ENCODE measurements at places on chromosomes 13 and 19. TPM values are rescaled to one million over a fixed set of nuclear protein-coding genes. Genes with fewer than 3 reads are reported as not detected.

PLPPR3 gene
- 5.1 TPM for total RNA-seq

ZNF135 gene
- total RNA-seq: not detected

ZNF563 gene
- total RNA-seq: not detected

ADGRE1 gene
- 4.7 TPM for total RNA-seq

FUT1 gene
- 0.11 TPM for total RNA-seq
